ENCODE measurements at places on chromosomes 6 and 20.

- DNase-seq: no peak
Measured at GRCh38 chr6:16776394-16777017, 15.2 kb upstream of the ATXN1 start.

DNA sequence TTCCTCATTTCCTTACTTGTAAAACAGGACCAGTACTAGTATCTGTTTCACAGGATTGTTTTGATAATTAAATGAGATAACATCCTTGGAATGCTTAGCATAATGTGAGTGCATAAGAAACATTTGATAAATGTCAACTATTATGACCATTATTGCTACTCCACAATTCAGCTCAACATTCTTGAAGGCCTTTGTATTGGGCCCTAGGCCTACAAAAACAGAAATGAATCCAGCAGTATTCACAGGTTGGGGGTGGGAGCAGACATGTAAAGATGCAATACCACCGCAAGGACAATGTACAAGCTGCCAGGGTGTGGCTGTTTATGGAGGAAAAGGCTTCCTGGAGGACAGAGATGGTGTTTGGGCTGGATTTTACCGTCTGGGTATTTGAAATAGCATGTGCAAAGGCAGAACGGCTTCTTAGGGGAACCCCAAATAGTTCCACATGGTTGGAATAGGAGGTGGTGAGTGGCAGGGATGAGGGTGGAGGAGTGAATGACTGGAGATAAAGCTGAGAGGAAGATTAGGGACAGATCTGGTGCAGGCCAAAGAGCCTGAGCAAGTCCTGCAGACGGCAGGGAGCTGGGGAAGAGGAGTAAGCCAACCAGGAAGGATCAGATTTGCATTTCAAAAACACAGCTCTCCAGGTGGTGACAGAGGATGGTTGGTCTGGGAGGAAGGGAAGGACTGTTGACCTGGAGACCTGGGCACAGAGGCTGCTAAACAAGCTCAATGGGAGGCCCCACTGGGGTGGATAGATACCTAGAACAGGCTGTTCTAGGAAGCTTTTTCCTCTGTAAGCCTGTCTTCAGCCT, 57.0 kb upstream of the EPB41L1 start:
- no peak for DNase-seq

DNA sequence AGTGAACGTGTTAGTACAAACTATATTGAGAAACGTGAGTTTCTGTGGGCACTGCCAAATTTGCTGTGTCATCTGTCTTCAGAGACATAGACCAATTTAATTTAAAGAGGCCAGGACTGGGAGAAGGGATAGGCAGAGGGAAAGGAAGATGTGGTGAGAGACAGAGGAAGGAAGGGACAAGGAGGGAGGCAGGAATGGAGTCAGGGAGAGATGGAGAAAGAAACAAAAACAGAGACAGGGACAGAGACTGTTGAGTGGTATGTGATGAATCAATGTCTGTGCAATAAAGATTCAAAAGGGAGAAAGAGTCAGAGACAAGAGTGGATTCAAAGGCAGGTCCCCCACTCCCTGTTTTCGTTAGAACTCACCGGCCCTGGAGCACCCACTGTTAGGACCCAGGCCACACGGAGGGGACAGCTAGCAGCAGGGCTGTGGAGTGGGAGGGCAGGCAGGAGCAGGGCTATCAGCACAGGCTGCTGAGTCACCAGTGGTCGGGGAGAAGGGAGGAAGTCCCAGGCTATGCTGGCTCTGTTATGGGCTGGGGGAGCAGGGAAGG, 51.6 kb upstream of the CHD6 start:
- no peak for DNase-seq

GRCh38 chr6:132298344-132298949, 102.8 kb downstream of the MOXD1 start:
- peak; percentile 32 for DNase-seq

- DNase-seq: no peak
Measured at GRCh38 chr6:19214231-19214630, 622.9 kb upstream of the ID4 start.

DNA sequence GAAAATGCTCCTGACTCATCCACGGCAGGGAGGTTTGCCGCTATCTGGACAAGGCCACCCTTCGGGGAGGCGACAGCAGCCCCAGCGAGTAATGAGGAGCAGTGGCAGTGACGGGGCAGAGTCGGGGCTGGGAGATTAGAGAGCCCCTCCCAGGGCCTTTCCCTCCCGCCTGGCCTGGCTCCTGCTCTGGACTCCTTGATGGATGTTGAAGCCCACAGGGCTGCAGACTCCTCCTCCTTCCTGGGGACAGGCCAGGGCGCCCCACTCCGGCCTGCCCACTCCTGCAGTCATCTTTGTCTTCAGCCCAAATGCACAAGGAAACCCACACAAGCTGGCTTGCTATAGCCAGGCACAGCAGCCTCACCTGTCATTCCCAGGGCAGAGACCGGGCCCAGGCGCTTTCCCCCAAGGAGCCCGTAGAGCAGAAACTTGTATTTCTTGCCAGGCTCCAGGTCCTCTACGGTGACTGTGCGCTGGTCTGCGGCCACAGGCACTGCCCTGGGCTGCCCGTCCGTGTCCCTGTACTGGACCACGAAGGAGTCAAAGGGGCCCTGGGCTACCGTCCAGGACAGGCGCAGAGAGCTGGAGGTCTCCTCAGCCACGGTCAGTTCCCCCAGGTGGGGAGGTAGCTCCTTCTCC, 7.7 kb downstream of the CYP21A2 start:
- no peak for DNase-seq

GRCh38 chr20:6866741-6867140, 99.3 kb downstream of the BMP2 start:
- DNase-seq: no peak

GRCh38 chr6:158010591-158011477, 29.2 kb downstream of the SYNJ2 start:
- no peak for DNase-seq

GRCh38 chr6:34375833-34376232, 16.6 kb downstream of the NUDT3 start:
- no peak for DNase-seq

DNA sequence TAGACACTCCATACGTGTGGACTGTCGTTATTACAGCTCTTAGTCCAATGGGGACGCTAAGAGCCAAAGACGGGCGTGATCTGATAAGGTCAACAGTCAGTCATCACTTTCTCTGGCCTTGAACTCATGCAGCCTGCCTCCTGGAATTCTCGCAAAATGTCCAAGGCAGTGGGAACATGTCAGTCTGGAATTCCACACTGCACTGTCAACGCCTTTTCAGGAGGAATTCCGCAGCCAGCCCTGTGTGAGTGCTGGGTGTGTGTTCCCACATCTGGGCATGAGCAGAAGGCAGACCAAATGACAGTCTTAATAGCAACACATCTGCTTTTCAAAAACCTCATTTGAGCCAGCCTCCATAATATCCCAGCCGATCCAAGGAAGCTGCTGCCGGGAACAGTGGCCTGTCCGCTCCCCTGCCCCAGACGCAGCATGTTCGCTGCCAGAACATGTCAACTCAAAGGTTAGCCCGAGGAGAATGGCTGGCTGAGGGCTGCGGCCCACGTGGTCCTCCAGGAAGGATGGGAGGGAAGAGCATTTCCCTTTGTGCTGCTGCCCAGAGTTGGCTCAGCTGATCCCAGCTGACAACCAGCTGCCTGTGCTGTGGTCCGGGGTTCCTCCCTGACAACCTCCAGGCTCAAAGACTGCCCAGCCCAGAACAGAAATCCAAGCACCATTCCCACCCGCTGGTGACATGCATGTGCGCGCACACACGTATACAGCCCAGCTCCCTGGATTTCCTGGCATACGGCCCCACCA, 103.1 kb downstream of the SULF2 start:
- no peak for DNase-seq

DNA sequence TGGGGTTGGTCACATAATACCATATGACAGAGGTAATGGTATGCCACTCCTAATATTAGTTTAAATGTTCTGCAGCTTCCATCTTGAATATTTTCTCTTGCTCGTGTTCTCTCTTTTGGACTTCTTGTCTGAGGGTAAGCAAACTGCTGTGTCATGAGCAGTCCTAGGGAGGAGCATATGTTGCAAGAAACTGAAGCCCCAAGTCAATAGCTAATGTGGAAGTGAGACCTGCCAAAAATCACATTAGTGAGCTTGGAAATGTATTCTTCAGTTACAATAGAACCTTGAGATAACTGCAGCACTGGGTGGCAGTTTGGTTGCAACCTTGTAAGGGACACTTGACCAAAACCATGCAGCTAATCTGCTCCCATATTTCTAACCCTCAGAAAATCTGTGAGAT, 178.2 kb upstream of the IMPG1 start:
- DNase-seq: no peak

DNA sequence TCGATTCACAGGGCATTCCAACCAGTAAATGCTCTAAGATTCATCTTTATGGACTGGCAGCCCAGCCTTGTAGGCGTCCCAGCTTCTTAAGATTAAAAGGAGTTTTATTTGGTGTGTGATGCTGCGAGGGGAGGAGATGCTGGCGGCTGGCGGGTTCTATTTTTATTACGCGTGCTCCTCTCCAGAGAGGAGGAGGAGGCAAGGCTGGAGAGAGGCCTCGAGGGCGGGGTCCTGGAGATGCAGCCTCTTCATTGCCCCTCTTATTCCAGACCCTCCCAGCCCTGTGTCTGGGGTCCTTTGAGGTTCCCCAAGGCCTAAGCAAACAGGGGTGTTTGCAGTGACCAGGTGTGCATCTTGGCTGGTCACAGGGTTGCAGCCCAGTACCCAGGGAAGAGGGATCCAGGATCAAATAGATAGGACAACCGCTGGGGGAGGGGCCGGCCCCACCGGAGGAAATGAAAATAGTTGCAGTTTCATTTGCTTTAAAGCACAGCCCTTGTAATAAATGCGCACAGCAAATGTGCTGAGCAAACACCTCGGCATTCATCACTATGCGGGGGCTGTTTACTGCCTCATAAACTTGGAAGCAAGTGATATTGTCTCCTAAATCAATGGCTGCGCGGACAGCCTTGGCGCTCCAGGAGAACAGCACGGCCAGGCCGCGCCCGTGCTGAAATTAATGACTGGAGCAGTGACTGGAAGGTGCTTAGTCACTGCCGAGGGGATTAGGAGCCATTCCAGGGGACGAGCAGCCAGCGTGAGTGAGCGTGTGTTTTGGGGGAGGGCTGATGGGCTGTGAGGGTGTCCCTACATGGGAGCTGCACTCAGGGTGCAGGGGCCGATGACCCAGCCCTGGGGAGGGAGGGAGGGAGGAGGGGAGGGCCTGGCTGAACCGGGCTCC, 83.0 kb downstream of the TMEM242 start:
- peak; percentile 27 for DNase-seq

- DNase-seq: no peak
Measured at GRCh38 chr20:58048096-58048702, 180.3 kb downstream of the ANKRD60 start.

DNA sequence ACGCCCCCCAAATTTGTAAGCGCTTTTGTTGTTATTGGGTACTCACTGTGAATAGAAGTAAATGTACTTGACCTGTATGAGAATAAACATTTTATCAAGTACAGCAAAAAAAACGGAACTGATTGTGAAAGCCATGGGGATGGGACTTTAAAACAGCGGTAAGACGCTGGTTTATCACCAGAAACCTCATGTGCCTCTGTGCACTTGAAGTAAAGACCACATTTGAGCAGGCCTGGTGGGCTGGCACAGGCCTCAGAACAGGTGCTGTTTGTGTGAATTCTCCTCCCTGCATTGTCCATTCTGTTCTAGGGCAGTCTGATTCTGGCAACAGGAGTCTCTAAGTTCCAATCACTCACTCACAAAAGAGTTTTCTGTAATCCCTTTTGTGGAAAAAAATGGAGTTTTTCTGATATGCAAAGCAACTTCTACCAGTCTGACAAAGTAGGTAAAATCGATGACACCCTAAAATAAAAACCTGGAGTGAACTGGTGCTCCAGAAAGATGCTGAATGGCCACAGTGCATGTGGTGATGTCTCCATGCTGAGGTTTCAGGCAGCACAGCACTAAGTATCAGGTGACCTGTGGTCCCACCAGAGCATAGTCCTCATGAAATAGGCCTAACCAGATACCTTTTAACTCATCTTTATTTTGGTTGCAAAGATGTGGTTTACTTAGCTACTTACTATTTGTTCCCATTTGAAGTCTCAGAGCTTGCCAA, 53.9 kb downstream of the STX7 start:
- DNase-seq: no peak

DNA sequence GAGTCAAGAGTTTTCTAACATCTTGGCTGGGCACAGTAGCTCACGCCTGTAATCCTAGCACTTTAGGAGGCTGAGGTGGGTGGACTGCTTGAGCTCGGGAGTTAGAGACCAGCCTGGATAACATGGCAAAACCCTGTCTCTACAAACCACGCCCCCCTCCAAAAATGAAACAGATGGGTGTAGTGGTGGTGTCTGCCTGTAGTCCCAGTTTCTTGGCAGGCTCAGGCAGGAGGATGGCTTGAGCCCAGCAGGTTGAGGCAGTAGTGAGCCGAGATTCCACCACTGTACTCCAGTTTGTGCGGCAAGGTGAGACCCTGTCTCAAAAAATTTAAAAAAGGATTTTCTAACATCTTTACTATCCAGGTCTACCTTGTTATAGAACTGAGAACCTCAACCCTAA, 22.0 kb downstream of the FAM8A1 start:
- DNase-seq: no peak

GRCh38 chr6:143039548-143039947, 21.1 kb upstream of the AIG1 start:
- DNase-seq: no peak

- peak; percentile 97 for DNase-seq
Measured at GRCh38 chr20:38094373-38094891, 60.9 kb downstream of the RPRD1B start.

GRCh38 chr6:83086751-83087150, 19.3 kb downstream of the DOP1A start:
- peak; percentile 78 for DNase-seq

DNA sequence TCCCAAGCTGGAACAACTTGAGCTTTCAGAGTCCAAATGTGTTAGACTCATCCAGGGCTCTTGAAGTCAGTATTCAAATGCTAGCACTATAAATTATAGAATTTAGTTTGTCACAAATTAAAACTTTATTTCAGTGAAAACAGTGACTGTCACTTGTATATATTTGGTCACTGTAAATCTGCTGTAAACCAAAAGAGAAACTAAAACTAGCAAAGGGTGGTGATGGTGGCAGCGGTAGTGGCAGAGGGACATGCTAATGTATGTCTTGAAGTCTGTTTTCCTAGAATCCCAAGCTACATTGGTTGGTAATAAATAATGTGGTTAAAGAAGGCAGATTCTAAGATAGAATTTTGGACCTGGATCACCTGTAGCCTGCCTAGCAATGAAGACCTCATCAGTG, 140.4 kb upstream of the CENPW start:
- DNase-seq: no peak

- no peak for DNase-seq
Measured at GRCh38 chr6:150902142-150902776, 36.8 kb downstream of the MTHFD1L start.

DNA sequence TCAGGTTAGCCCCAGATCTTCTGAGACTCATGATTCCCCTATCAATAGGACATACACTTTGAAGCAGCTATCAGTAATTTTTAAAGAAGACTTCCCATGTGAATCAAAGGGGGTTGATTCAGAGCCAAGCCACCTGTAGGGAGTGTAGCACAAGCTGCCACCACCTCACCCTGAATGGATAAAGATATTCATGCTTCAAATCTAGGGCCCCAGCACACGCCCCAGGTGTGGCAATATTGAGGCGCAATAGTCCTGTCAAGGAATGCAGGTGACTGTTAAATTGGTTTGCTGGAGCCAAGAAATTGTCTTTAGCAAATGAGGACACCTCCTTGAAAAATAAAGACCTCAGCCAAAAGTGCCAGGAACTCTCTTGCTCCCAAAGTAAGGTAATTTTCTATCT, 404.4 kb downstream of the MAFB start:
- DNase-seq: no peak
